Fibroblast of the aortic adventitia (primary cell): ENCODE measurements at places on chromosomes 5 and 9.

DNA sequence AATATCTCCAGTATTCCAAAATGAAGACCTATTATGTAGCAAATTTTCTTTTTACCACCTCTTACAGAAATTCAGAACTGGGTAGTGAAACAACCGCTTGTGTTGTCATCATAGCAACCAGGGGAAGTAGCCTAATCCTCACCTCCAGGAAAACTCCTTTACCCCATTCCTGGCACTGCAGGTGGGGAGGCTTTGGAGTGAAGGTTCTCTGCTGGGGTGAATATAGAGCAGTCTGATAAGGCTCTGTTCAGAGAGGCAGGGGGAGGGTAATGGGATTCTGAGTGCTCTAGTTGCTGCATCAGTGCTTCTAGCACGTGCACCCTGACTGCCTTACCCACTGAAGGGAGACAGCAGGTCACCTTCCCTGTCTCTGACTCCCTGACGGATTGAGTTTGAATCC is 116.2 kb downstream of the MAN2A1 start:
- no peak for DNase-seq

DNA sequence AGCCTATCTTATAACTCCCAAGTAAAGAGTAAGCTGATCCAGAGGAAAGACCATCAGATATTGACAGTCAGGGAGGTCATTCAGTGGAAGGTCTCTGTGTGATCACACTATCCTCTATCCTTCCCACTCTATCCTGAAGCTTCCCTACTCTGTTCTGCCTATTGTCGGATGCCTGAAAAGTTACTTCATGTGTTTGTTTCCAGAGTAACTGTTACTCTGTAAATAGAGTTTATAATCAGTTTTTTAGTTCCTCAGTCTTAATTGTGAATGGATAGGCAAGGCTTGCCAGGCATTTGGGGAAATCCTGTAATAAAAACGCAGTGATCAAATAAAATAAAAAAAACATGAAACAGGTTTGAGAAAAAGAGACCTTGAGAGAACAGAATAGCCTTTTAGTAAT is 79.8 kb downstream of the XRCC4 start:
- no peak for DNase-seq

GRCh38 chr5:180373454-180373853 is 20.3 kb upstream of the GFPT2 start:
- DNase-seq = no peak

GRCh38 chr5:35246411-35246810 is 16.1 kb upstream of the PRLR start:
- DNase-seq = no peak

- DNase-seq = peak; percentile 56
Observed at GRCh38 chr5:176436656-176437055, 11.5 kb upstream of the FAF2 start.

GRCh38 chr5:88660947-88661805 is 221.8 kb downstream of the MEF2C start:
- peak; percentile 70 for DNase-seq

DNA sequence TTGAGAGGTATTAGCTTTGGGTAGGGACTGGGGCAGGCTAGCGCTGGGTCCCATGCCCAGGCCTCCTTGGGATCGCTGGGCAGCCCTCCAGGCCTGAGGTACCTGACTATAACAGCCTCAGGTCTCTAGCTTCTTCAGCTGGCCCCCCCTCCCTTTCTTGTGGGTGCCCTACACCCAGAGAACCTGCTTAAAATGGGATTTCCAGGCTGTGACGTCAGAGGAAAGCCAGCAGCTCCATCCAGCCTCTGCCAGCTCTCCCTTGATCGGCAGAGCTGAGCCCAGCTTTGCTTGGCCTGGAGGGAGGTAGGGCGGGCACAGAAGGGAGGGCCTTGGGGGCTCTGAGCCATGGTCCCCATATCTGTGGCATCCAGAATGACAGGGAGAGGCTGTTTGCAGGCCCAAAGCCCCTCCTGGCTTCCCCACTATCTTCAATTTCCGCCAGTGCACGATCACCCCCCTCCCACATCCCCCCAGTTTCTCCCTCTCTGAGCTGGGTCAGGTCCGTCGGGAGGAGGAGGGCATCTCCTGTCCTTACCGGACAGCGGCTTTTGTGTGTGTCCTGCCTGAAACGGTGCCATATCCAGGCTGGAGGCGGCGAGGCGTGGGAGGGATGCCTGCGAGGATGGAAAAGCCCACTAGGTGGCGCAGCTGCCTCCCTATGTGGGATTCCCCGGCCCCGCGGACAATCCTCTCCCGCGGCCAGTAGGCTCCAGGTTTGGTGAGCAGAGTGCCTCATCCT is 10.8 kb downstream of the REEP2 start:
- DNase-seq = peak; percentile 80

GRCh38 chr5:160703547-160704189 is 148.3 kb downstream of the ATP10B start:
- DNase-seq = no peak

DNA sequence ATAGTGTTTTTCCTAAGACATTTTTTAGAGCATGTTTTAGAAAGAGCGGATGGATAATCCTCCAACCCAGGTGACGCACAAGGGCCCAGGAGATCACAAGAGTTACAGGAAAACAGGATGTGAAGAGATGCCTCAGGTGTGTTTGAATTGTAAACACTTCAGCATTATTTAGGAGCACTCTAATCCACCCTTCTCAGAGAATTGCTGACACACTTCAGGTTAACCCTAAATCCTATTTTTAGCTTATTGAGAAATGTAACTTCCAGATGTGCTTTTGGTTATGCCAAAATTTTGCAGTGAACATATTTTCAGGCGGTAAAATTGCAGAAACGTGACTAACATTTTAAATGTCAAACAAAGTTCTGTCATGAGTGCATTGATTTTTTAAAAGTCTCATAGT is 755.4 kb upstream of the CTNND2 start:
- DNase-seq = no peak

DNA sequence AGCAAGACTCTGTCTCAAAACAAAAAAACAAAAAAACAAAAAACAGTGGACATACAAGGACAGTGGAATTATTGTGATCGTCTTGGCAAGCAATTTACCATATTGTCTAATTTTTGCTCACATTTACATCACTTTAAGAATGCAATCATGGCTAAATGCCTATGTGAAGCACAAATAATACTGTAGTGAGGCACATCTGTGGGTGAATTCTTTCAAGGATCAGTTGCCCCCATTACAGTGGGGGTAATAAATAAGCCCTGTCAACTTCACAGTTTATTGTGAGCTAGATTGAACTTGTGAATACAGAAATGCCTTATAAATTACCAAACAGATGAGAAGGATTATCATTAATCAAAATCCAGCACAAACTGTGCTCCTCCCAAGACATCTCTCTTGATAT is 150.2 kb upstream of the PAPPA start:
- no peak for DNase-seq
